CD4-positive, alpha-beta T cell treated with Interleukin-6 at 100 ng/mL for 8 hours (primary cell): ENCODE measurements at places on chromosomes 12 and 14.

GRCh38 chr12:15928346-15928745, 17.2 kb downstream of the DERA start:
- DNase-seq = no peak

DNA sequence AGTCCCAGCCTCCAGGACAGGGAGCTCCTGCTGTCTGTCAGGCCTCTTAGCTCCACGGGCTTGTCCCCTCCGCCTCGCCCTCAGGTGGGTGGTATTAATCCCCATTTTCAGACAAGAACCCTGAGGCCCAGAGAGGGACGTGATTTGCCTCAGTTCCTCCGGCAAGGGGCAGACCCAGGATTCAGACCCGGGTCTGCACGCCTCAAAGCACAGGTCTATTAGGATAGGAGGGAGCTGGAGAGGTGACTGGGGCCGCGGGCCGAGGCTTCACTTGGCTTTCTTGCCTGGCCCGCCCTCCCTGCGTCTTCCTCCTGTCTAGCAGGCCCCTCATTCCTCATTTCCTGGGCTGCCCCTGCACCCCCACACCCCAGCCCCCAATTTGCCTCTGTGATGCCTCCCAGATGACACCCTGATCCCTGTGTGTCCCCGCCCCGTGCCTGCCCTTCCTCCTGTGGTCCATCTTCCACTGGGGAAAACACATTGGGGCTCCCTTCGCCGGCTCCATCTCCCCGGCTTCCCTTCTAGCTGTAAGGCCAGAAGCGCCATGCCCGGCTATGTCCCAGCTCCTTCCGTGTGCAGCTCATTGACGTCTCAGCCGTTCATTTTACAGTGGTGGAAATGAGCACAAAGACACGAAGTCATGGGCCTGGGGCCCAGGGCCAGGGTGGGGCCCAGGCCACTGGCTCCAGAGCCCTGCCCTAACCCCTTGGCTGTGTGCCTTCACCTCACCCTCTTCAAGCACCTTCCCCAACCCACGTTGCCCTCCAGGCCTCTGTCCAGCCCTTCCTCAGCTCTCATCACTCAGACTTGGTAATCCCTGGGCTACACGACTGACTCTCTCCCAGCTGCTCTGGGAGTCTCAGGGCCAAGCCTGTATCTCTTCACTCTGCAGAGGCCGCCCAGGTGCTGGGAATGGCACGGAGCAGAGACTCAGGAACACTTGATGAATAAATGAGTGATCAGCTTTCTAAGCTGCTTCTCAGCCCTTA, 15.5 kb upstream of the CYP46A1 start:
- DNase-seq = no peak

- no peak for DNase-seq
Observed at GRCh38 chr12:27970401-27971120, 2.0 kb downstream of the PTHLH start.

GRCh38 chr14:36319899-36320199, 588 bp downstream of the MBIP start:
- no peak for DNase-seq

GRCh38 chr14:93717668-93718320, 70.5 kb downstream of the PRIMA1 start:
- no peak for DNase-seq

DNA sequence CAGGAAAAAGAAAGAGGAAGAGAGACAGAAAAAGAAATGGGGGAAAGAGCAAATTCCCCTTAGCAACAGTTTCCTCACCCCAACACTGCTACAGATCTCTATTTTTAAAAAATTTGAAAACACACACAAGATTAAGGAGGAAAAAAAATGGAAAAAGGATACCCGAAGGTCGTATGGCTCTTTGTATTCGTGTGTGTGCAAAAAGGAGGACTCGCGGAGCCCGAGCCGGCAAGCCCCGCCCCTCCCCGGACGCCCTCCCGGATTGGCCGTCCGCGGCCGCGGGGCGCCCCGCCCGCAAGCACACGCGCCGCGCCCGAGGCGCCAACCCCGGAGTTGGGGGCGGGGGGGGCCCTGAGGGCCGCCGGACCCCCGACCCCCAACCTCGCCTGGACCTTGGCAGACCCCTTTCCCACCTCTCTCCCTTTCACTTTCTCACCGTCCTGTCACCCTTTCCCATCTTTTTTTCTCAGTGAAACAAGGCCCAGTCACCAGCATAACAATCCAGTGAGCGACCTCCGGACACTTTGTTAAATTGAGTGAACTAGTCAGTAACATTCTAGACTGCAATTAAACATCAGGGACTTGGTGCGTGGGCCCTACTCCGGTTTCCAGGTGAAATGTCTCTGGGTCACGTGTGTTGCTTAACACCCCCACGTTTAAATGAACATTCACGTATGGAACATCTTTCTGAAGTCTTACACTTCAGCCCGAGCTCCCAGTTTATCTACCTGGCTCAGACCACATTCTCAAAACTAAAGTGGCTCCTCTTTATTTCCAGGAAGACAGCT, at the start of gene C14orf93:
Gene C14orf93 (minus strand): TSS at position 205 of the 788 bp plus-strand sequence. CDS start 11,120 bp downstream, outside the sequence.
- peak; percentile 75 for DNase-seq

GRCh38 chr14:103480595-103480994, 42.0 kb downstream of the CKB start:
- DNase-seq = peak; percentile 6
